ENCODE measurements at places on chromosomes 3 and 15. TPM values are rescaled to one million over a fixed set of nuclear protein-coding genes. Genes with fewer than 3 reads are reported as not detected.

DNA sequence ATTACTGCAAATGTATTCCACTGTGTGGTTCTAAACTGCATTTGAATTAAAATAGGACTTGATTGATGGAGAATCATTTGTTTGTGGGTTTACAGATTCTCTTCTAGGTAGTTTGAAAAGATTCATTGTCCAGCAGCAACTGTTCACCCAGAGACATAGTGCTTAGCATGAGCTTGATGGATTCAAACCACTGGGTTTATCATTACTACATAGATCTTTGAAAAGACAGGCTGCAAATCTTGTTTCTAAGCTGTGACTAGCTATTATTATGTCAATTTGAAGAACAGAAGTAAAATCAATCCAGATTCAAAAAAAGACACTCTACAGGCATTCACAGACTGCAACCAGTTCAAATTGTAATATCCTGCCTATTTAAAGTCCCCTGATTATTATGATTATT, 49.8 kb downstream of the MBNL1 start:
- DNase-seq, result no peak

GRCh38 chr3:59559721-59560435, 510.1 kb upstream of the CFAP20DC start:
- peak; percentile 98 for DNase-seq

GRCh38 chr3:26171006-26171405, 381.1 kb downstream of the OXSM start:
- no peak for DNase-seq

DNA sequence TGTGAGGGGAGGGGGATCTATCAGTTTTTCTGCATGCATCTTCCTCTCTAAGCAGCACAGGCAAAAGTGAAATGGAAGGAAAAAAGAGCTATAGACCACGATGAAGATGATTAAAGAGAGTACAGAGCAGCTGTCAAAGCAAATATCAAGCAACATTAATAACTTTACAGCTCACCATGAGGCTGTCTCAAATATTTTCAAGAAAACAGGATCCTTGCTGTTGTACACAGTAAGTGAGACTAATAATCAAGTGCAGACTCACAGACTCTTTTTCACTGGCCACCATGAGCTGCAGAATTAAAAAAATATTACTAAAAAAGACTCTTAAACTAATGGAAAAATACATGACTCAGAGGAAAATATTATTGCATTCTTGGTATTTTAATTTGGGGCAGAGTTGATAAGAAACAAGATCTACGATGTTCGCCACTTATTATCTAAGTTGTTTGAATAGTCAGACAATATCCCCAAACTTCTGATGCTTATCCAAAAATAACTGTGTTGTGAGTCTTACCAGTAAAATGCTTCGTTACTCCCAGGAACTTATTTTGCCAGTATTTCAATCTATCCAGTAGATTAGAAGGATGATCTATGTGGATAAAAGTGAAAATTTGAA, 817.5 kb upstream of the ALCAM start:
- DNase-seq, result no peak

DNA sequence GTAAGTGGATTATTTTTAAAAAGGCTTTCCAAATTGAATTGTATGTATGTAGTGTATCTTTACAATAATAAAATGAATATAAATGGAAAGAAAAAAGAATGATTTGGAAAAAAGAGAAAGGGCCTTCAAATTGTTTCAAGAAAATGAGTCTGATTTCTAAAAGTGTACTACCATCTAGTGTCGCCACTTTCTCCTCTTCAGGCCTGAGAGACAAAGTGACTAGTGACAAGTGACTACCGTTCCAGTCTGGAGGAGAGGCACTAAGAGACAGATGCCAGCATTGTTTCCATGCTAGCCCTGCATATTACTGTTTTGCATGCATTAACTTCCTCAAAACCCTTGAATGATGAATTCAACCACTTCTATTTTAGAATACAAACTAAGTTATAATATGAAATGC, 39.3 kb downstream of the P3H2 start:
- DNase-seq, result no peak

FRMD5 gene
- total RNA-seq, result 0.63 TPM

DNA sequence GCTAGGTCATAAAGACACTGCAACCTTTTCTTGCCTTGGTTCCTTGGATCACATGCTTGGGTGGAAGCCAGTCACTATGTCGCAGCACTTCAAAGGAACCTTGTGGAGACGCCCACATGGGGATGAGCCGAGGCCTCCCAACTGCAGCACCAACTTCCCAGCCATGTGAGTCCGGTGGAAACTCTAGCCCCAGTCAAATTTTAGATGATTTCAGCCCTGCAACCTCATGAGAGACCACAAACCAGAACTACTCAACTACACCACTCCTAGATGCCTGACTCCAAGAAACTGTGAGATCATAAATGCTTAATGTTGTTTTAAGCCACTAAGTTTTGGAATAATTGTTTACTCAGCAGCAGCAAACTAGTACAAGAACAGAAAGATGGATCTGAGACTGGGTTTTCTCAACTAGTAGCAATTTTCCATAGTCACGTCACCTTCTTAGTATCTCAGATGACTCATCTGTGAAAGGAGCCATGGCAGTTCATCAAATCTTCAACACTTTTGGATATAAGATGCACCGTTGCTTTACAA, 86.5 kb downstream of the MB21D2 start:
- peak; percentile 95 for DNase-seq

RBP2 gene
- total RNA-seq, result not detected

DNA sequence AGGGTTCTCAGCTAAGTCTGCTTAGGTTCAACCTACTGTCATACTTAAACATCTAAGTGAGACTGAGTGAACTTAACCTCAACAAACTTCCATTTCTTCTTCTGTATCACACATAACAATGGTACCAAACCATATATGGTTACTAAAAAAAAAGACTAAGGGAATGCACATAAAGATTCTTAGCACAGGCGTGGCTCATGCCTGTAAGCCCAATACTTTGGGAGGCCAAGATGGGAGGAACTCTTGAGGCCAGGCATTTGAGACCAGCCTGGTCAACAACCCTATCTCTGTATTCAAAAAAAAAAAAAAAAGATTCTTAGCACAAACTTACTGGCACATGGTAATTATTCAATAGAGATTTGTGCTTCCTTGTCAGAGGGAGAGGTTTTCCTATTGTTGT, 57.9 kb downstream of the ACAP2 start:
- no peak for DNase-seq

DNA sequence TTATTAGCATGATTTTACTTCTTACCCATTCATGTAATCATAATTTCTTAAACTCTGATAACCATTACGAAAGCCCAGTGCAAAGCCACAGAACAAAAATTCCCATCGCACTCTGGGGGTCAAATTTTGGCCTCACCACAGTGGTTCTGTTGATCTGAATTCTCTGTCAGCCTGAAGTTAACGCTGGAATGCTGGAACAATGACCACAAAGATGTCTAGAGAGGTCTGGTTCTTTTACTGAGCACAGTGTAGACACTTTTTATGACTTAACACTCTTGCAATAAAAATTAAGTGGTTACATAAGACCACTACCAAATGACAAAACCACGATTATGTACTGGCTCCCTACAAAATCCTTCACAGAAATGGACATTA, 94.7 kb downstream of the PDZRN3 start:
- peak; percentile 57 for DNase-seq

AVEN gene
- total RNA-seq, result 27.0 TPM

DNA sequence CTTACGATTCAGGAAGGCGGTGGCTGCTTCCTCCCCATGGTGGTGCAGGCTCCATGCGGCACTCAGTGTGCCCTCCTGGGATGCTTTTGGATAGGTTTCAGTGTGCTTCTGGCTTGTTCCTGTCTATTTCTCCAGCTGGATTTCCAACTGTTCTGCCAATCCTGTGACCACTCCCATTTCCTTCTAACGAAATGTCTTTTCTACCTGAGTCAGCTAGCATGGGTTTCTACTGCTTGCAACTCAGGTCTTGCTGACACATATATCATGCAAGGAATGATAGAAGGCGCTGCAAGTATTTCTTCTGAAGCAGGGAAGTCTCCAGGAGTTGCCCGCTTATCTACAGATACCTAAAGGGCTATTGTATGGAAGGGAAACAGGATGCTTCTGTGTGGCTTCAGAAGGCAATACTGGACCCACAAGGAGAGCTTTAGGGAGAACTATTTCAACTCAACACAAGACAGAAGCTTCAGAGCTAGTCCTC, 244.4 kb downstream of the OPA1 start:
- no peak for DNase-seq

DNA sequence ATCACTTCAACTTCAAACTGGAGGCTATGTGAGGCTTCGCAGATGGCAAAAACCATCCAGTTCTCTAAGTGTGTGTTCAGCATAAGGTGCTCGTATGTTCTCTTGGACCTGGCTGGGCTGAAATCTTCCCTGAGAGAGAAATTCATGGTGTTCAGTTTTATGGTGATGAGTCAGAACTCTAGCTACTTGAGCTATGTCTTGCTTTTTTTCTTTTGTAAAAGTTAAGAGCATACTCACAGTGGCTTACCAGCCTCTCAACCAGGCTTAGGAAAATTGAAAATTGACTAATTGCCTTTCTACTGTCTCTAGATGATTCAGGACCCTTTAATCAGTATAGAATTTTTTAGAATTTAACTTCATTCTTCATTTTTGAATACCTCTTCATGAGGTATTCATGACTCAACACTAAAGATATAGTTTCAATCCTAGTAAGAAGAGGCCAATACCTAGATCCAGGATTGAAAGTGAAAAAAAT, 617.5 kb downstream of the TBL1XR1 start:
- DNase-seq, result peak; percentile 70

GRCh38 chr3:159916052-159916451, 72.6 kb upstream of the IL12A start:
- DNase-seq, result no peak

DNA sequence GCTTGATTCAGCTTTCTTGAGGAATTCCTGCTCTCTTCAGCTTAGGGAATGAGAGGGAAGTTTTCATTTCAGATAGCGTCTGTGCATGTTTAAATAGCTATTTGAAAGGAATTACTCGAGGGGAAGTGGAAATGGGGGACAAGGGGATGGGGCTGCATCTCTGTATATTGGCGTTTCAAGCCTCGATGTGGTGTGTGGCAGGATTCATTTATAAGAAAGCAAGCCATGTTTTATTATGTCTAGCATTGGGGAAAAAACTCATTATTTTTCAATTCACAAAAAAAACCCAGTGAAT, 1.0 kb downstream of the ATP2C1 start:
- DNase-seq, result peak; percentile 46

AADACL2 gene
- total RNA-seq, result not detected

CD80 gene
- total RNA-seq, result not detected

GRCh38 chr3:197309528-197310361, 11.3 kb upstream of the DLG1 start:
- peak; percentile 93 for DNase-seq

DNA sequence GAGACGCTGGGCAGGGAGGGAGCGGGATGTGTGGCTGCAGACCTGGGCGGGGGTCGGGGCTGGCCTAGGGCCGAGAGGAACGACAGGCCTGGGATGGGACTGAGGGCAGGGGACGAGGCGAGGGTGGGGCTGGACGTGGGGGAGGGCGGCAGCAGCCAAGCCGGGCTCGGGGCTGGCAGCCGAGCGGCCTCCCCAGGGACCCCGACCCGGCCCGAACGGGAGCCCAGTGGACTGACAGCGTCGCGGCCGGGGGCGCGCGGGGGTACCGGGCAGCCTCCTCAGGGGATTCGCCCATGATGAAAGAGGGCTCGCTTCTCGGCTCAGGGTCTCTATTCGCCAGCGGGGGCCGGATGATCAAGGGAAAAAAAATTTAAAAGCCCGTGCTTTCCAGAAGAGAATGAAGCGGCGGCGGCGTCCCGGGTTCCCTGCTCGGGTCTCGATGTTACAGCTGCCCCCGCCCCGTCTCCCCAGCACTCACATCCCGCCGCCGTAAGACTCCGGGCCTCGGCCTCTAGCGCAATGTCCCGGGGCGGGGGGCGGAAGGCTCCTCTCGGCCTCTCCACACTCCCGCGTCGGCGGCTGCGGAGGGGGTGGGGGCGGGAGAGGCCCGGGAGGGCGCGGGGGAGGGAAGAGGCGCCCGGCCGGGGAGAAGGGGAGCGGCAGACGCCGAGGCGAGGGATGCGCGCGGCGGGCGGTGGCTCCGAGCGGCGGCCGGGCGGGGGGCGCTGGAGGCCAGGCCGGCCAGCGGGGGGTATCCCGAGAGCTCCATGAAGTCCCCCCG, 4.3 kb downstream of the PTH1R start:
- DNase-seq, result peak; percentile 48

- DNase-seq, result no peak
Measured at GRCh38 chr15:49721621-49722020, 100.8 kb downstream of the DTWD1 start.

GRCh38 chr3:59210260-59210659, 160.4 kb upstream of the CFAP20DC start:
- DNase-seq, result no peak

DNA sequence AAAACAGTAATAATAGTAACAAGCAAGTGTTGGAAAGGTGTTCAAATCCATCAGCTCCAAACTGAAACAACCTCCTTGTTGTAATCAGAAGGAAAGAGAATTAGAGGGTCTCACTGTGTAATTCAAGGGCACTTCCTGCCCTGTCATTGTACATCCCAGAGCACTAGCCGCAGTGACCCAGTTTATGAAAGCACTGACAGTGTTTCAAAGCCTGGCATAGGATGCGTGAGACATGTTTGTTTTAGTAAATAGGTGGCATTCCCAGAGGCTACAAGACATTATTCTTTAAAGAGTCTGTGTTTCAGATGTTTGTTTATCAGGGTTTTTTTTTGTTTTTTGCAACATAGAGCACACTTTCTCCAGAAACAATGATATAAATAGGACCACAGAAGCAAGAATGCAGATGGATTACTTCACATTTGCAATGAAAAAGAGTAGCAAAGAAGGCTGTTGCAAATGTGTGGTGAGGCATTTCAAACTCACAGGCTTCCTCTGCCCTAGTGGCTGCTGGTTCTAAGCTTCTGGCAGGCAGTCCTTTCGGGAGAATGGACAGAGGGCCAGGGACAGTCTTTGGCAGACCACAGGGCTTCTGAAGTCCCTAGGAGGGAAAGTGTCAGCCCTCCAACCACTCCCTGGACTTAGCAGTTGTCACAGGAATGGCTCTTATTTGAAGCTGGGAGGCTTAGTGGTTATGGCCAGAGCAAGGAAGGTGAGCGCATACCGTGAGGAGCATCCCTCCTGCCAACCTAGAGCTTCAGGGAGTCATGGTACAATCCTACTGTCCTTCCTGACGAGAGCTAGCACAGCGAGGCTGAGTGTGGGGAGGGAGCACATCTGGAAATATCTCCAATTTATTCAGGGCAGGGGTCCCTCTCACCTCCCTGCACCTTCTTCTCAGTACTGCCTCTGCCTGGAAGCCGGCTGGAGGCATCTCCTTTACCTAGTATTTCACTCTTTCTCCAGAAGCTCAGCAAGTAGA, 31.4 kb upstream of the TIPARP start:
- peak; percentile 30 for DNase-seq

- DNase-seq, result no peak
Measured at GRCh38 chr3:157151151-157151550, 8.8 kb downstream of the CCNL1 start.

COL8A1 gene
- total RNA-seq, result 157 TPM

ETFA gene
- total RNA-seq, result 94.8 TPM

AMIGO3 gene
- not detected for total RNA-seq

DNA sequence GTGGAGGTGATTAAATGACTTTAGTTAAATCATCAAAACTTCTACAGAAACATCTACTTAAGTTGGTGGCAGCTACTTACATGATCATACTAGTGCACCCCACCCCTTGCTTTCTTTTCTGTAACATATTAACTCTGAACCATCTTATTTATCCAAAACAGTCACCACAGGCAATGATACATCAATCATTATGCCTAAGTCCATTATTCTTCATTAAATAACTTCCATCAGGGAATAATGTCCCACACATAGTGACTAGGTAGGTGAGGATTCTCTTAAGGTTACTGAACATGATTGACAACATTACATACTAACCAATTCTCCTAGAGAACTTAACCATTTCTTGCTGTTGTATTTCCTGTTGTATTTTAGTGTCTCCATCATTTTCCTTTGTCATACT, 210.2 kb downstream of the NR1D2 start:
- DNase-seq, result no peak

LHFPL4 gene
- not detected for total RNA-seq

Data from GM23248 (cell line).